ENCODE measurements at places on chromosomes 1 and 21.
A peak's percentile ranks its signal among the peaks of the same experiment; 100 is the strongest.

- DNase-seq: peak; percentile 71
Measured at GRCh38 chr1:82565546-82565945, 764.8 kb downstream of the ADGRL2 start.

GRCh38 chr1:10650556-10651388, 145.7 kb downstream of the CASZ1 start:
- no peak for DNase-seq

GRCh38 chr1:230502306-230502705, 76.2 kb upstream of the PGBD5 start:
- no peak for DNase-seq

DNA sequence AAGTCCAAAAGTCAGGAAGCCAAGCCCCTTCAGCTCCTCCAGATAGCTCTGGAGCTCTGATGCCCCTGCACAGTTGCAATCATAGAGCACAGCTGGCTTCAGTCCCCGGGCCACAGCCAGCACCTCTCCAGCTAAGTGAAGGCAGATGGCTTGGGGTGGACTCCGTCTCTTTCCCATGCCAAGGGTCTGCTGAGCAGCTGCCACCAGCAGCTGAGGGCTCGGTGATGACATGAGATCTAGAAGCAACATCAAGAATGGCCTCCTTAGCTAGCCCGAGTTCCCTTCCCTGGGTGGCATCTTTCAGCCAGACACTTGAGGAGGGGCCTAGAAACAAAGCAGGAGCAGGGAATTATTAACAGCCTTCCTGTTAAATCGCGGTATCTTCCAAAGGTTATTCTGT, 973 bp downstream of the C1orf74 start:
- no peak for DNase-seq

GRCh38 chr1:219277304-219278105, 103.8 kb downstream of the LYPLAL1 start:
- DNase-seq: no peak

DNA sequence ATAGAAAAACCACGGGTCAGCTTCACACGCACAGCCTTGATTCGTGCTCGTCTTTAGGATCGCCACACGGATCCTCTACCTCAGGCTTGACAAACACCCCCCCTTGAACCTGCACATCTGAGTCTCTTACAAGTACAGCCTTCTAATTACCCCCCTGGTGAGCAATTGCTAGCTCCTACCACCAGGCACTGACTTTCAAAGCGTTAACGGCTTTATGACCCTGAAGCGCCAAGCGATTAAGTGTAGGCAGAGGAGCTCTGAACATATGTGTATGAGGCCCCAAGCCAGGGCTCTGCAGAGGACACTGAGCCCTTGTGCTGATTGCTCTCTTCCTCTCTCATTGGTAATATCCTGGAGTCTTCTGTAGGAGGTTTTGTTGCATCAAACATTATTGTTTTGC, 55.7 kb upstream of the EPHA8 start:
- no peak for DNase-seq

GRCh38 chr1:23403038-23403336, 21.6 kb downstream of the TCEA3 start:
- peak; percentile 72 for DNase-seq

DNA sequence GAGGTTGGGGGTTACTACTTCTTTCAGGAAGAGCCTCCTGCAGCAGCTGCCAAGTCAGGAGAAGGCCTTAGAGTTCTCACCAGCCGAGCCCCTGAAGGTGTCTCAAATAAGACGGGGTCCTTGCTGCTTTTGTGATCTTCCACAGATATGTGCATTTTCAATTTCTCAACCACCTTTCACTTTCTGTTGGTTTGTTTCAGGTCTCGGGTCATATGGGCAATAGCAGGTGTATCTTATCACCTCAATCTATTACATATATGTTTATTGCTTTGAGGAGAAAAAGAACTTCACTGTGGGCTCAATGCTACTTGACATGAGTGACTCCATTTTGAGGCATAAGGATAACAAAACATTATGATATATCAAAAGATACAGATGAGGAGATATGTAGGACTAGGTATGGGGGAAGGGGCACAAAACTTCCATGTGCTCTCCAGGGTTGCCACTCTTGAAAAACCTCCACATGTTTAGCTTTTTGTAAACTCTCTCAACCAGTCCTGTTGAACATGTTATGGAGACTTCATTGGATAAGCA, 1171.4 kb upstream of the ADGRL2 start:
- no peak for DNase-seq

DNA sequence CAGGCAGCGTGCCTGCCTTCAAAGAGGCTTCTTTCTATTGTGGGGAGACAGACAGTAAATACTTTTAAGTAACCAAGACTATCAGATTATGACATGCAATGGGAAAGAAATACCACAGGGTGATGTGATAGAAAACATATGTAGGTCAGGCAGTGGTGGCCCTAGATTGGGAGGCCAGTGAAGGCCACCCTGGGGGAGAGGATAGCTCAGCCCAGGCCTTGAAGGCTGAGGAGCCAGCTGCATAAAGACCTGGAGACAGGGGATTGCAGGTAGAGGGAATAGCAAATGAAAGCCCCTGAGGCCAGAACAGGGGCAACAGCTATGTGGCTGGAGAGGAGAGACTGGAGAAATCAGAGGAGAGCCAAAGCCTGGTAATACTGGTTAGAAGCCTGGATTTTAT, 4.0 kb downstream of the SOX13 start:
- DNase-seq: peak; percentile 60

GRCh38 chr1:240691909-240692705, 80.2 kb upstream of the GREM2 start:
- peak; percentile 75 for DNase-seq

DNA sequence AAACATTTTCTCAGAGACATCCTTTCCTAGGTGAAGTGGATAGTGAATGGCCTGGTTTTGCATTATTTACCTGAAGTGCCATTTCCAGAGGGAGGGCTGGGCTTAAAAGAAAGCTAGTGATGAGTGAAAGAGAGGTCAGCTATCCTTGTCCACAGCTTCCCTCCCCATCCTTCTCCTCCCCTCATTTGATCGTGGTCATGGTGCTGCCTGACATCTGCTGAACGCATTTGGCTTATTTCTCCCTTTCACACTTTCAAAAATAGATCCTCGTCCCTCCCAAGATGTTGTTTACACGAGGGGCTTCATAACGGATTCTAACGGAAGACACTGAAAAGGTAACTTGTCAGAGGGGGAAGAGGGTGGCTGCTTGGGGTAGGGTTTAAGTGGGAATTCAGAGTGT, 66.1 kb downstream of the PRRX1 start:
- DNase-seq: no peak

DNA sequence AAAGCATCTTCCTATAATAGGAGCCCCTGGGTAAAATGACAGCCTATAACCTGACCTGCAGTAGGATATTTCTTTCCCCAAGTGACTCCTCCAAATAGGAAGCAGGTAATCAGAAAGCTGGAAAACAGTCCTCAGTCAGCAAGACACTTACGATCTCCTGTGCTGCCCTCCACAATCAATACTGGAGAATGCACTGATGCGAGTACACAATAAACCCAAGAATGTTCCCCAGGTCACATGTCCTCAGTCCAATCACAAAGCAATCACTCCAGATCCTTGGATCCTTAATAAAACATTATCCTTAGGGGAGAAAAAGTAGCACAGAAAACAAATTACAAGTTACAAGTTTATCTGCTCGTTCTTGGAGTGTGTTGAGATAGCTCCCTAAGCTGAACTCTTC, 233.1 kb downstream of the SLC45A1 start:
- no peak for DNase-seq

- DNase-seq: peak; percentile 62
Measured at GRCh38 chr1:147225193-147225730, at the start of gene FMO5. Gene FMO5, minus strand, starts transcription at chr1:147225339. Its CDS starts 310 bp downstream, at chr1:147225029.

DNA sequence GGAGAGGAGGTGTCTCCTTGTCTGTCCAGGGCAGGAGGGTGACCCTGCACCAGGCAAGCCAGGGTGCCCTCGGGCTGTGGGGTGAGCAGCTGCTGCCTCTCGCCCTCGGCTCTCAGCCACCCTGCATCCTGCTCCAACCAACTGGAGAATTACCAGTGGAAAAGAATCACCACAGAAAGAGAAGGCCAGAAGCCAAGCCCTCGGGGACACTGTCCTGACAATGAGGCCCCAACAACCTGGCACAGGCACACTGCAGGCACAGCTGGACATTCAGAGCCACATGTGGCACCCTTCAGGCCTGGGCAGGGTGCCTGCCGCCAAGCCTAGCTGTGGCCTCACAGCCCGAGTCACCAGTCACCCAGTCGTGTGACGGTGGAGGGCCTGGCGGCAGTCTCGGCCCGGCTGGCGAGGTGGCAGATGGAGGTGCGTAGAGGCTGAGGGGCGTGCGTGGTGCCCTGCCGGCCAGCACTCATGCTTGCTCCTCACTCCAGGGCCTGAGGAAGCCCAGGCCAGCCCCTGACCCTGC, 12.0 kb downstream of the MEGF6 start:
- DNase-seq: no peak

DNA sequence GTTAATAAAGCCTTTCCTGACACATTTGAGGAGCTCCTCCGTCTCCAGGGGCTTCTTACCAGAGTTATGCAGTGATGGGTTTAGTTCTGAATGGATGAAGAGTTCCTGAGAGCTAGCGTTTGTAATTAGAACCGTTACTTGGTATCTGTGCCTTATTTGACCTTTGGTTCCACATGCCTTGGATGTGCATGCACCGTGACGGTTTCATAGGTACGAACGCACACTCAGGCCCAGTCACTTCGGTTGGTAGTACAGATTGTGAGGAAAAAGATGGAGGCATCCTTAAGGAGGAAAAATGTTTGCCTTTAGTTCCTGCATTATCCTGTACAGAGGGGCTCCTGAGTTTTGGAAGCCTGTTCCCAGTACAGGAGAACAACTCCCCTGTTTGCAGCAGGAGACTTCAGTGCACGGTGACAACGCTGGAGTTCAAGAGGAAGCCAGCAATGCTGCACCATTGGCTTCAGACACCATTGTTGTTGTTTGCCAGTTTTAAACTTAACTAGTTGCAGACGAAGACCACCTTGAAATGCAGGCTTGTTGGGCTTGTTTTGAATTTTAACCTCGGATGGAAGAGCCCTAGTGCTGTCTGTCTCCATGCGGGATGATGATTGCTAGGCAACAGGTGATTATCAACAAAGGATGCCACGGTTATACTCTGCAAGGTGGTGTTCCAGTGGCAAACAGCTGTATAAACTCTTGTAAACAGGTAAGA, 8.2 kb downstream of the RBM15 start:
- no peak for DNase-seq

- DNase-seq: no peak
Measured at GRCh38 chr1:237390823-237391222, 348.8 kb downstream of the RYR2 start.

DNA sequence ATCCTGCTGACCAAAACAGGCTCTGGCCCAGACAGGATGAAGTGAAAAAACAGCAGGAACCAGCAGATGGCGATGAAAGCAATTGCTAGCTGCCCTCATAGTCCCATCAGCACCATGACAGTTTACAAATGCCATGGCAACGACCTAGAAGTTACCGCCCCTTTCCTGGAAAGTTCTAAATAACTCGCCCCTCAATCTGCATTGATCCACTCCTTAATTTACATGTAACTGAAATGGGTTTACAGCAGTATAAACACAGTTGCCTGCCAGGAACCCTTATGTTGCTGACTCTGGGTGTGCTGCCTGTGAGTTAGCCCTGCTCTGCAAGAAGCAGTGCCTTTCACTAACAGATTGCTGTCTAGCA, 65.5 kb upstream of the CR1L start:
- DNase-seq: peak; percentile 57

GRCh38 chr1:246726255-246726679, 2.1 kb downstream of the SCCPDH start:
- DNase-seq: no peak

DNA sequence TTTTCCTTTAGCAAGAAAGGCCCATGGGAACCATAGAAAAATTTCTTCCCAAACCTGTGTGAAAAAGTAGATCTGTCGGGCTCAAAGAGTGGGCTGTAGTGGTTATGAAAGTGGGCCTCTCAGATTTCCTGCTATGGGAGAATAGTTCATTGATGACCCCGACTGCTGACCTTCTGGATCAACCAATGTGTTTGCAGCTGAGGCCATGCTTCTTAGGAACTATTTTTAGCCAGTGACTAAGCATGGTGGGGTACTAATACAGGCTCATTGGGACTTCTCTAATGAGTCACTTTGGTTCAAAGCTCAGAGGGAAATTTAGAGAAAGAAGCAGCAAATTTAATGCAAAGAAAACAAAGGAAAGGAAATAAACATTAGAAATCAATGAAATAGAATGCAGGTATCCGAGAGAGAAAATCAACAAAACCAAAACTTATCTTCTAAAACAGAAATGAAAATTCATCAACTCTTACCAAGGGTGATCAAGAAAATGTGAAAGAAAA, 12.6 kb upstream of the PSMA5 start:
- DNase-seq: peak; percentile 83

GRCh38 chr1:211381481-211382181, 55.0 kb downstream of the TRAF5 start:
- no peak for DNase-seq

DNA sequence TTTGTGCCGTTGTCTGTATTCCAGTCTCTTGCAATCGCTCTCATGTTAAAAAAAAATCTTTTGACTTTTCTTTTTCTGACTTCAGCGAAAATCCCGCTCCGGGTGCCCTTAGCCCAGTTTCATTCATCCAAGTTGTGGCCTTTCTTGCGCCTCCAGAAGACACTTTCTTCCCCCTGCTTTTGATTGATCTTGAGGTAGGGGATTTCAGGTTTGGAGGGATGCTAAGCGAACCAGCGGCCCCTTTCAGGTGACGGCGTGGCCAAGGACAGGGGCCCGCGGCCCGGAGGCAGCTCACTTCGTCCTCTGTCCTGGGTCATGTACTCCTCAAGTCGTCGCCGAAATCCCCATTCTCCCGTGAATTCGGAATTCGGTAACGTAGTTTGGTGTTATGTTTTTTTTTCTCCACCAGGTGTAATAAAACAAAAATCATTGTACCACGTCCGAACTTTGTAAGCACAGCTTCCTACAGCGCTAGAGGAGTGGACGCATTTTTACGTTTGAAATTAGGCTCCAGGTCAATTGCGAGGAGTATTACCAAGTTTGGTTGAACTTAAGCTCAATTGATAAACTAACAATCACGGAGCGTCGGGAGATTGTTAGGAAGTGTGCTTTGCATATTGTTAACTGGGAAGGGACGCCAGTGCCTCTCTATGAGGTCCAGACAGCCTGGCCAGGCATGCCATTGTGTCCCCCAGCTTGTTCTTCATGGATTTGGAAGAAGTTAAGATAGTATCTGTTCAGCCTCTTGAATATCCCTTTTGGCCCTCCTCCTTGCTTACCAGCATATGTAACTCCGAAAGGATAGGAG, 1.1 kb downstream of the MRPS6 start:
- DNase-seq: no peak

DNA sequence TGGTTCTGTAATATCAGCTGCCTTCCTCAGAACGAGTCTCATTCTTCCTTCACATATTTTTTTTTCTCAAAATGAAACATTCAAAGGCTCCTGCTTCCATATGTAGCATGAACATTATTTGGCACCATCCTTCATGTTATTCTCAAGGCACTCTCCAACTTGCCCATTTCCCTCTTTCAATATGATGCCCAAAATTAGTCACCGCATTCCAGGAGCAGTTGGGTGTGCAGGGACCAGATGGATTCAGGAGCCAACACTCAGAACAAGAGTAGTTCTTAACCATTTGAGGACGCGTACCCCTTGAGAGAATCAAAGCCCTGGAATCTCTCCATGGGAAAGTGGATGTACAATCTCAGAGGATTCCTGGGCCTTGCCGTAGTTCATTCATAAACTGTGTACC, 50.3 kb downstream of the KCNK1 start:
- DNase-seq: no peak

GRCh38 chr1:185646202-185646683, 87.9 kb upstream of the HMCN1 start:
- DNase-seq: peak; percentile 99

- DNase-seq: peak; percentile 74
Measured at GRCh38 chr1:162633081-162633762, 958 bp downstream of the DDR2 start.

All from AG10803 (cell line).